CD4-positive, alpha-beta T cell treated with Interleukin-17A for 1 hour (primary cell): ENCODE measurements at places on chromosomes 4 and X.
A peak's percentile ranks its signal among the peaks of the same experiment; 100 is the strongest.

- DNase-seq = no peak
Observed at GRCh38 chr4:102616636-102617035, 115.5 kb downstream of the NFKB1 start.

- no peak for DNase-seq
Observed at GRCh38 chrX:20529711-20530110, 263.0 kb upstream of the RPS6KA3 start.

- no peak for DNase-seq
Observed at GRCh38 chrX:68440940-68441339, 7.6 kb upstream of the OPHN1 start.

- DNase-seq = no peak
Observed at GRCh38 chr4:101643186-101643837, 147.2 kb upstream of the BANK1 start.

DNA sequence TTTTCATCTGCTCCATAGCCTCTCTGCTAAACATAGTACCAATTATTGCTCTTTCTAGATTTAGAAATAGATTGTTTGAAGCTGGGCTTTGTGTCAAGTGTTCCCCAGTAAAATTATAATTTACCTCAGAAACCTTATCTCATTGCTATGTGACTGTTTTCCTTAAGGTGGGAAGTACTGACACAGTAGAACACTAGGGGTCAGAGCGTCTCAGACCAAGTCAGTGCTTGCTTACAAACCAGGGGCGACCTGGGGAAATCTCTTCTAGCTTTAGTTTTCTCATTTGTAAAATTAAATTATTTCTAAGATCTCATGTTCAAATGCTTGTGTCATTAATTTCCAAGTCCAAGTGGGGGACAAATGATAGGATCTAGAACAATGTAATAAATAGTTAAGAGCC, 360.4 kb downstream of the RAPGEF2 start:
- DNase-seq = no peak

- no peak for DNase-seq
Observed at GRCh38 chrX:45903781-45904201, 641.4 kb downstream of the ZNF674 start.

GRCh38 chrX:37875675-37876074, 28.3 kb upstream of the DYNLT3 start:
- no peak for DNase-seq

GRCh38 chr4:38930204-38930603, 62.6 kb downstream of the FAM114A1 start:
- DNase-seq = no peak

DNA sequence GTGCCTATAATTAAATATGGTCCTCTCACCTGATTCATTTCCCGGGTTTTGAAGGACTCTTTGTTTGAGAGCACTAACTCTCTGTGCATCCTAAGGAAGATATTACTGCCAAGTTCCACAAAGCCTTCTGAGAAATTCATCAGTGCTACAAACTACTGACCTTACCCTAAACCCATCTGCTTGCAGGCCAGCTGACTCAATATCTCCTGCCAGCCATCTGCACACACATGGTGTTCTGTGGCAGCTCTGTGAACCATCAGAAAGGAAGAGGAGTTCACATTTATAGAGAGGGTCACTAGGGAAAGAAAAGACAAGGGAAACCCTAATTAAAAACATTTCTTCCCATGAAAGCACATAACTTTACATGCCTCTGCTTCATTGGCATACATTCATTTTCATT, 156.7 kb downstream of the ATP10D start:
- no peak for DNase-seq

DNA sequence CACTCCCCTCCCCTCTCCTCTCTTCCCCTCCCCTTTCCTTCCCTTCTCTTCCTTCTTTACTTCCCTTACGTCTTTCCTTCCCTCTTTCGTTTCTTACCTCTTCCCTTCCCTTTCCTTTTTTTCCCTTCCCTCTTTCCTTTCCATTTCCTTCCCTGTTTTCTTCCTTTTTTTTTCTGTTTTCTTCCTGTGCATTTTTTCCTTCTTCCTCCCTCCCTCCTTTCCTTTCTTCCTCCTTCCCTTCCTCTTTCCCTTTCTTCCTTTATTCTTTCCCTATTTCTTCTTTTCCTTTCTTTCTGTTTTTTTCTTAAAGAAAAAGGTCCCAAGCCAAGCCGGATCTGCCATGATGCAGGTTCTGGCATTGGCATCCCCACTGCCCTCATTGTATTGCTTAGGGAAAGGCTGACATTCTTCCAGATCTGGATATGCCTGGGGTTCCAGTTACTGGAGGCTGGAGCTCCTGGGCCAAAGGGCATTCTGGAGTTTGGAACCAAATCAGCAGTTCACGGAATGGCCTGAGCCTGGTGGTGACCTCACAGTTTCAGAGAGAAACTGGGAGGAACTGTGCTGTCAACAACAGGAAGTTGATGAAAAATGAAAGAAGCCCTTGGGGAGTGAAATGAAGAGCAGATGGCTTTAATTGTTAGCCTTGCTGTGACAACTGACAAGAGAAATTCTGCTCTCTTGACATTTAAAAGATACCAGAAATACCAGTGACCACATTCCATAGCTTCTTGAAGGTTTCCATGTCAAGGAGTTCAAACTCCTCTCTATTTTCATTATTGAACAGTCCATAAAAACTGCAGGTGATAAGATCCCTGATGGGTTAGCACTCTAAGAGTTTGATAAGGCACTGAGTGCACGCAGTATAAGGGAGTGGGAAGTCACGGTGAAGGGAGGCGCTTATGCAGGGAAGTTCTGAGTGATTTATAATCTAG, 622.1 kb downstream of the SPRY1 start:
- DNase-seq = no peak

GRCh38 chr4:17930256-17930655, 91.3 kb downstream of the LCORL start:
- DNase-seq = no peak

- DNase-seq = no peak
Observed at GRCh38 chr4:41429280-41429669, 108.7 kb upstream of the LIMCH1 start.

- DNase-seq = no peak
Observed at GRCh38 chrX:84737471-84737871, 235.2 kb upstream of the HDX start.

DNA sequence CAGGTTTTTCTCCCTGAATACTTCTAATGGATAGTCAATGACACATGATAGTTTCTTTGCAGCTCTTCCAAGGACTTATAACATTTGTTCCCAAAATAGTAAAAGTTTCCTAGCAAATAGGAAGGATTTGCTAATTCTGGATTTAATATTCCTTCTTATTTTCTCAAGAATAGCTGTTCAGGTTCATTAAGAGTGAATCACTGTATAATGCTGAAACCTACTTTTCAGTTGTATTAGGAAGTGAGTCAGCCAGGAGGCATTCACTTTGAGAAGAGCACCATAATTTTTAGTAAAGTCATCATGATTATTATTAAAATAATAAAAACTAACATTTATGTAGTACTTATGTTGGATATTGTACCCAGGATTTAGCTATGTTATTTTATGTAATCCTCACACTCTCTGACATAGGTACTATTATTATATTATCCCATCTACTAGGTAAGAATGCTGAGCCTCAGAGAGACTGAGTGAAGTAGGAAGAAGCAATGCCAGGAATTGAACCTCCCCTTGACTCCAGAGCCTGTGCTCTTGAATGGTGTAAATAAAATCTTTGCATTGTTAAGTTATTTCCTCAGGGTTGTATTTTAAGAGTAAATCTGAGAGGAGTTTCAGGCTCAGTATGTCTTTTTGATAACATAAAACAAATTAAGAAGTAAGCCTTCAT, 114.8 kb downstream of the REELD1 start:
- DNase-seq = no peak

GRCh38 chr4:147056940-147057610, 111.4 kb upstream of the TTC29 start:
- no peak for DNase-seq

GRCh38 chr4:109998867-109999584, 86.3 kb downstream of the EGF start:
- DNase-seq = peak; percentile 81

DNA sequence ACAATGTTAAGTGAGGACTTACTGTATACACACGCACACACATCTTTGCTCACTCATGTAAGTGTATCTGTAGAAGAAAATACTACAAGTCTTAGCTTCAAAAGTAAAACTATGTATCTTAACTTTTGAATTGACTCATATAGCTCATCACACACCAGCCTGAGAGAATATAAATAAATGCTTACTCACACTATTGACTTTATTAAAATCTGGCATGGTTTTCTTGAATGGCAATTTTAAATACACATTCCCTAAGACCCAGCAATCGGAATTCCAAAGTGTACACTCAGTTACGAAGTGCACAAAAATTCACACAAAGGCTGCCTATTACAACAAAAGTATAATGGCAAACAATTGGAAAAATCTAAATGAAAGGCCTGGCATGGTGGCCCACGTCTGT, 2.0 kb downstream of the ERCC6L start:
- DNase-seq = no peak

DNA sequence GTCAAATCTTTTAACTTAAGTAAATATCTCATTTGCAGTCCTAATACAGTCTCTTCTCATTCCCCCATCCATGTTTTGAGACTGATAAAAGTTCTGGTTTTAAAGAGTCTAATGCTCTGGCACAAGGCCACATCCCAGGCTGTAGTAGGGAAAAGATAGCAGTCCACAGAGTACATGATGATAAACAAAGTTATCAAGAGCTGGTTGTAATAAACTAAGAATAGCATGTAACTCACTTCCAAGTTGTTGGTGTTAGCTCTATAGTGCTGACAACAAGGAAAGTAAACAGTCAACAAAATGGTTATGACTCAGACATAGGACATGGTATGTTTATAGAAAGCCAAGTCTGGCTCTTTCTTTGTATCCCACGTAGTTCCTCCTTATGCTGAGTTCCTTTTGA, 21.8 kb upstream of the AREG start:
- no peak for DNase-seq
